Activated CD8-positive, alpha-beta T cell treated with anti-CD3 and anti-CD28 coated beads for 36 hours (primary cell): ENCODE measurements at places on chromosomes 5 and 9. TPM values are rescaled to one million over a fixed set of nuclear protein-coding genes. Genes with fewer than 3 reads are reported as not detected.

GRCh38 chr9:121581786-121582600, 69.4 kb upstream of the DAB2IP start:
- peaks cover 14% of the 10 kb centered on the region for H3K27me3 ChIP-seq
- no peak overlapping the region for H3K4me3 ChIP-seq
- no peaks in the 10 kb centered on the region for H3K4me1 ChIP-seq
- no peaks in the 10 kb centered on the region for H3K36me3 ChIP-seq

PHF24 gene
- 0.11 TPM for total RNA-seq

- H3K4me3 ChIP-seq, result no peak overlapping the region
- no peak overlapping the region for H3K27ac ChIP-seq
- H3K27me3 ChIP-seq, result peaks cover 2% of the 10 kb centered on the region
Observed at GRCh38 chr9:89969156-89969675, 364.4 kb downstream of the GADD45G start.

DNA sequence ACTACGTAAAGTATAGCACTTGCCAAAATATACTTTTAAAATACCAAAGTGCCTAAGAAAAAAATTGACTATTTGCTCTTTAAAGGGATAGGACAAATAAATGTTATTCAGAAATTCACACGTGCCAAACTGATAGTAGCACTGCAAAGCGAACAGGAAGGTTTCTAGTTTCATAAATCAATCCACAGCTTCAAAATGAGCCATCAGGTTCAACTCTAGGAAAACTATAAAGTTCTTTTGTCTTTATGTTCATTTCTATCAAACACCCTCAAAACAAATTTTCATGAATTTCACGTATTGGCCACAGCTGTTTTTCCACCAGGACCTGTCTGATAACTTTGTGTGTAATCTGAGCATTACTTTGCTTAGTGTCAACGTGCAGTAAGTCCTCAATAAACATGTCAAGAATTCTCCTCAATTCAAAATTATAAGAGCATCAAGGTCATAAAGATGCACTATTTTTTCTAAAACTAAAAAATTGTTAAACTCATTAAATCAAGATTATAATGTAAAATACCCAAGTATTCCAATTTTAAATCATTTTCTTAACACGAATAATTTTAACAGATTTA, 3.0 kb downstream of the RNF130 start:
- DNase-seq, result no peak
- no peak overlapping the region for H3K4me3 ChIP-seq
- peaks cover 1% of the 10 kb centered on the region for H3K36me3 ChIP-seq
- peaks cover 32% of the 10 kb centered on the region for H3K4me1 ChIP-seq

DNA sequence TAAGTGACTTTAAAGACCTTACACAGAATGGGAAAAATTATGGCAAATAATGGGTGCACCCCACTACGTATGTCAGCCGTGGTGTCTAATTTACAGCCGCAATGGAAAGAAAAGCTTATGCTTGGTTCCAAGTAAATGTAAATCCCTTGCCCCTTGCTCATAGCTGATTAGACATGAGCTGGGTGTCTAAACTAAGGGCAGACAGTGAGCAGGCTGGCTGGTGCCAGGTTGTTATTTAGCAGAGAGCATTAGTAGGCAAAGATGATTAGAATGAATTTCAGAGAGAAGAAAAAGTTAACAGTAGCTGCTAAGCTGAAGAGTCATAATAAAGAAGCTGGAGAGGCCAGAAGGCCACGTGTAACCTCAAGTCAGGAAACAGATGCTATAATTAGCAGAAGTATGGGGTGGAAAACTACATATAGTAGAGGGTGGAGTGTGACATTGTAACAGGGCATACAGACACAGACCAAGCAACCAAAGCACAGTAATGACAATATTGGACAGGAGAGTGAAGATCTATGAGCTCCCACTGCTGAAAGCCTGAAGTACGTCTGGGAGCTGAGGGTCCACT, 257.7 kb downstream of the MCTP1 start:
- H3K27me3 ChIP-seq, result no peaks in the 10 kb centered on the region
- H3K4me1 ChIP-seq, result peaks cover 10% of the 10 kb centered on the region
- DNase-seq, result no peak
- H3K4me3 ChIP-seq, result no peak overlapping the region

CEP120 gene
- total RNA-seq, result 22.6 TPM
